GM19239 (cell line): ENCODE measurements at places on chromosomes 5 and 9.

GRCh38 chr9:133153227-133154096 is 10.3 kb downstream of the GBGT1 start:
- no peak for DNase-seq

DNA sequence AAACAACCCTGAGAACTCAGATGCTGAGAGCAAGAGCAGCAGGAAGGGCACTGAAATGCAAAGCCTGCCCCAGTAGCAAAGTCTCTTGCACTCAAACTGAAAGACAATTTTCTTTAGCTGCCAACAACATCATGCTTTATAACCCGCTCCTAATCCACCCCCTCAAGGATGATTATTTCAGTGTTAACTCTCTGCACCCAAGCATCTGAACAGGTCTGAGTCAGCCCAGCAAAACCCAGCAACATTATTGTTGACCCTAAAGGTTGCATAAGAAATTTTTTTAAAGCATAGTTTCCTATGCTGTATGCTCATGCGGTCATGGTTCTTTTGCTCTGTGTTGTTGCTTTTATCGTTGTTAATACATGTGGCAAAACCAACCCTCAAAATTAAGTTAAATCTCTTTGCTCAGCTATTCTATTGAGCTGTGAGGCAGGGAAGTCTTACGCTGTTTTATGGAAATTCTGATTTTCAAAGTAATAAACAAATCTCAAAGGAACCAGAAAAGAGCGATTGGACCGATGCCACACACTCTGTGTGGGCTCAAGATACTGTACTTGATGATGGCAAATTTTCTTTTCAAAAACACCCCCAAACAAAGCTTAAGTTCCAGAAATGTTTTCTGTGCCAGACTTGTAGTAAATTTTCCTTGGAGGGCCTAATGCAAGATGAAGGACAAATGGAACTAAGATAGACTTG is 440.6 kb upstream of the MPDZ start:
- no peak for DNase-seq

DNA sequence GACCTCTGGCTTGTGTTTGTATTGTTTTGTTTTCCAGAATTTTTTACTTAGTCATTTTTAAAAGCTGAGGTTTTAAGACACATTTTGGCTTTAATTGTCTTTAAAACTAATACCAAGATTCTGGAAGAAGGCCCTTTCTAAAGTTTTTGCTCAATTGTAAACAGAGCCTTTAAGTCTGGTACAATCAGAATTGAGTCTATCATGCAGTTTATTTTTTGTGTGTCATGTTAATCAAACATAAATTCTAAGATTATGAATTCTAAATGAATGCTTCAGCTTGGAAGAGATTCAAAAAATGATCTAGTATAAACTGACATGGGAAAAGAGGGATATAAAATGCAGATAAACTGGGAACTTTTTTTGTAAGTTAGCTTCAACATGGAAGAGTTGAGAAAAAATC is 882.7 kb downstream of the TLE1 start:
- no peak for DNase-seq

- DNase-seq = no peak
These were observed 6.6 kb downstream of the IDNK start for GRCh38 chr9:83629433-83630104.

DNA sequence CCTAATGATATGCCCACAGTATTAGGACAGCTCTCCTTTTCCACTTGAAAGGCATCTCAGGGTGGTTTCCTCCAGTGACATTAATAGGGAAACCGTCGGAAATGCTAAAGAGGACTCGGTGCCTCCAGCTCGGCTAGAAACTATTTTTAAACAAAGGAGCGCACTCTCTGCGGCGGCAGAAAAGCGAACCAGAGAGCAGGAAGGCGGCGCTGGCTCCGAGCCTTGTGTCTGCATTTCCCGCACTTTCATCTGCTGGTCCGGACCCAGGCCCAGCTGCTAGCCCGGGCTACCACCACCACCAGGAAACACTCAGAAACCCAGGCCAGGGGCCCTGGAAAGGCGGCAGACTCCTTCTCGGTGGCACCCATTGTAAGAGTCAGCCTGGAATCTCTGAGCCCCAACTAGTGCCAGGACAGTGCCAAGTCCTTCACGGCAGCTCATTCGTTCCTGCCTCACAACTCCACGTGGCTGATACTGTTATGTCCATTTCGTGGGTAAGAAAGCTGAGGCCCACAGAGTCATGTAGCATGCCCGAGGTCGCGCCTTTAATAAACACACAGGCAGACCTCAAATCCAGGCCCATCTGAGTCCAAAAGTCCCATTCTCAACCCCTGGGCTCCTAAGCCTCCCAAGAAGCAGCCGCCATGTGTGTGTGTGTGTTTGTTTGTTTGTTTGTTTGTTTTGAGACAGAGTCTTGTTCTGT is 73.9 kb downstream of the VAV2 start:
- no peak for DNase-seq
